ENCODE measurements at places on chromosomes 6 and 20. TPM values are rescaled to one million over a fixed set of nuclear protein-coding genes. Genes with fewer than 3 reads are reported as not detected.

The GPRC6A gene
- not detected for total RNA-seq

The CYP24A1 gene
- not detected for total RNA-seq

The BNIP5 gene
- not detected for total RNA-seq

The CPXM1 gene
- total RNA-seq = 5.5 TPM
